ENCODE measurements at places on chromosomes 4 and X. TPM values are rescaled to one million over a fixed set of nuclear protein-coding genes. Genes with fewer than 3 reads are reported as not detected.

DNA sequence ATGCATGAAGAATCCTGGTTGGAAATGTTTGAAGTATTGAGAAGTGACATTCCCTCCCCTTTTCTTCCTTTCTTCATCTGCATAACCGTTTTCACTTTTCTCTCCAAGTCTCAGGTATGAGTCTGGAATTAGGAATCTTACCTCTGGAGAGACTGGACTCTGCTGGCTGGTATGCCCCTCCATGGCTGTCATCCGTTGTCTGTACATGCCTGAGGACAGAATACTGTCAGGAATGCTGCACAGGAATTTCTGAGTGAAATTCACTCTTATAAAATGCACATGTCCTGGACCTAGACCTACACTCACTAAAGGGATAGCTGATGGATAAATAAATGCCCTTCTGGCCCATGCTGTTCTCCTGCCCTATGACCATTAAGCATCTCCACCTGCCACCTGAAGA lies 179.5 kb downstream of the MSN start:
- no peak for DNase-seq

DNA sequence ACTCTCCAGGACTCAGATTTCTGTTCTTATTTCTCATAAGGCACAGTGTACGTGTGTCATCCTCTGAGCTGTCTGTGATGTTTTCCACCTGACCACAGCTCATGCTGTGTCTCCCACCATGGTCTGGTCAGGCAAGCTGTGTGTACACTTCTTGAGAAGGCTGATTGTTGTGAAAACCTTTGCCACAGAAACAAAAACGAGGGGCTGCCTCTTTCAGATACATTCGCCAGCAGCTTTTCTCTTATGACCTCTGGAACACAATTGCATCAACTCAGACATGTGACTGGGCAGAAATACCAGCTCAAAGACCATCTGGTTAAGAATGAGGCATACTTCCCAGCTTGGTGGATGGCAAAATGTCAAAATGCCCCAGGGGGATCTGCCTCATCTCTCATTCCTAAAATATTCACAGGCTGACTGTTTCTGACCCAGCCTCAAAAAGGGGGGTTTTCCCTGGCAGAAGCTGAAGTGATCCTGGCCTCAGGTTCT lies 46.1 kb downstream of the PGRMC2 start:
- peak; percentile 73 for DNase-seq

Gene HSPA4L
- 7.5 TPM for total RNA-seq

Gene UGT2B7
- total RNA-seq, result 42.7 TPM

DNA sequence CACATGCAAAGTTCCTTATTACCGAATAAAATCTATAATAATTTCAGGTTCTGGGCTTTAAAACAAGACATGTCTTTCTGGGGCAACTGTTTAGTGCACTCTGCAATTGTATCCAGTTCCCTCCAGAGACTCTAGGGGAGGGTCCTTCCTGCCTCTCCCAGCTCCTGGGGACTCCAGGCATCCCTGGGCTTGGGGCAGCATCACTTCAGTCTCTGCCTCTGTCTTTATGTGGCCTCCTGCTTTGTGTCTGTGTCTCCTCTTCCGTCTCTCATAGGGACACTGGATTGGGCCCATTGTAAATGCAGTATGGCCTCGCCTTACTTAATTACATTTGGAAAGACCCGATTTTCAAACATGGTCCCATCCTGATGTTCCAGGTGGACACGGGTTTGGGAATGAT lies 10.9 kb upstream of the ASMTL start:
- DNase-seq, result no peak

GRCh38 chr4:795726-796119 lies 30.2 kb downstream of the CPLX1 start:
- no peak for DNase-seq

Gene NAT8L
- total RNA-seq, result 9.0 TPM

GRCh38 chr4:7885216-7886006 lies 54.2 kb downstream of the AFAP1 start:
- no peak for DNase-seq

DNA sequence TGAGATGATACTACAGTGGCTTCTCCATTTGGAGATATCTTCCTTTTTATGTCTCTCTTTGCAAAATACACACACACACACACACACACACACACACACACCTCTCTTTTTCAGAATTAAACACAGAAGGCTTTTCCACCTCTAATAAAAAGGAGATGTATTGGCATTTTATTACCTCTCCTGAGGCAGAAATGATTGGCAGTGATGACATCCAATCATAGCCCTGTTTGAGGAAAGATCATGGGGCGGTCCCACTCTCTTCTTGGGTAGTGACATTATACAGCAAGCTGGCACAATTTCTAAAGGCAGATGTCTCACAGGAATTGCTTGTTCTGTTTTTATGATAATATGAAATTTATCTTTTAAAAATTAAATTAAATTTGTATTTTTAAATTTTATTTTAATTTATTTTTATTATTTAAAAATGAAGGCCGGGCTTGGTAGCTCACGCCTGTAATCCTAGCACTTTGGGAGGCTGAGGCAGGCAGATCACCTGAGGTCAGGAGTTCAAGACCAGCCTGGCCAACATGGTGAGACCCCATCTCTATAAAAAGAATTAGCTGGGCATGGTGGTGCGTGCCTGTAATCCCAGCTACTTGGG lies 15.6 kb downstream of the CHRNA9 start:
- no peak for DNase-seq

DNA sequence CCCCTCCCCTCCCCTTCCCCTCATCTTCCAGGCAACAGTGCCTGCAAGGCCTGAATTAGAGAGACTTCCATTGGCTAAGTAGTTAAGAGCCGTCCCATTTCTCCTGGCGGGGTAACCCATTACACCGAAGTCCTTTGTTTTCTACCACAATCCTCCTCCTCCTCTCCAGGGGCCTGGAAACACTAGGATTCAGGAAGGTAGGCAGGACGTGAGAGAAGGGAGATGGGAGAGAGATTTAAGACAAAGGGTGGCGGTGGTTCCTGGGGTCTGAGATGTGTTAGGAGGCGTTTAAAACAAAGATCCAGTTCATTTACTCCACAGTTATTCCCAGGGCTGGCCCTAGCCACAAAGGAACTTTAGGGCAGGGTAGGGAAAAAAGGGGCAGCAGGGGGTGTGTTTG lies 28.0 kb downstream of the NYX start:
- DNase-seq, result no peak

Gene SMIM31
- total RNA-seq, result not detected

DNA sequence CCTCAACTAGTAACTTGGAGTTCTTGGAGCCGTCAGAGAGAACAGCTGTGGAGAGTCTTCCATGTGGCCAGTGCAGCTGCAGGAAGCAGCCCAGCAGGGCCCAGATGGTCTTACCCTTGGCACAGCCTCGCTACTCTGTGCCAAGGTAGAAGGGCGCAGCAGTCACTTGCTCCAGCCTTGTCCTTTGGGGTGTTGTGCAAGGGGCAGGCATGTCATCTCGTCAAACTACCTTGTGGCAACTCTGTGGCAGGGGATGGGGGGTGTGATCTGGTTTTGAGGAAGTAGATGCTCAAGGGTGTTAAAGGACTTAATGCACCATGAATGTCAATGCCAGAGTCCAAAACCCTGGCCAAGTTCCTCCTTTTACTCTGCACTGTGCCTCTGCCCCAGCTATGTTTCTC lies 34.2 kb upstream of the TBC1D14 start:
- DNase-seq, result no peak

Gene GPRIN3
- 0.41 TPM for total RNA-seq

- peak; percentile 14 for DNase-seq
Observed at GRCh38 chr4:84750260-84750959, 167.5 kb downstream of the CDS1 start.

GRCh38 chrX:66130469-66130868 lies 33.6 kb upstream of the HEPH start:
- no peak for DNase-seq

DNA sequence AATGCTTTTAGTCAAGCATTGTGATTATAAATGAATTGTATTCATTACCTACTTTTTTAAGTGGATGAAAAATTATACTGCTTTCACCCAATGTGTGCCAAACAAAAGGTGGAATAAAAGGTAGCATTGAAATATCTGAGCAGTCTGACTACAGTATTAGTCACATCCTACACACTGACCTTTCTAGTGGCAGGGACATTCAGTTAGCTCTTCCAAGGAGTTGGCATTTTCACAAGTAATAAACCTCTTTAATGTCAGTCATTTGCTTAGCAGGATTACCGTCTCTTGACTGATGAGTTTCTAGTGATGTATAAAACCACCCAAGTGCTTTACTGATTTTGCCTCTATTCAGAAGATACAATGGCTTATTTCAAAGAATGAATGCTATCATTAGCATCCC lies 687.9 kb downstream of the ARAP2 start:
- no peak for DNase-seq

DNA sequence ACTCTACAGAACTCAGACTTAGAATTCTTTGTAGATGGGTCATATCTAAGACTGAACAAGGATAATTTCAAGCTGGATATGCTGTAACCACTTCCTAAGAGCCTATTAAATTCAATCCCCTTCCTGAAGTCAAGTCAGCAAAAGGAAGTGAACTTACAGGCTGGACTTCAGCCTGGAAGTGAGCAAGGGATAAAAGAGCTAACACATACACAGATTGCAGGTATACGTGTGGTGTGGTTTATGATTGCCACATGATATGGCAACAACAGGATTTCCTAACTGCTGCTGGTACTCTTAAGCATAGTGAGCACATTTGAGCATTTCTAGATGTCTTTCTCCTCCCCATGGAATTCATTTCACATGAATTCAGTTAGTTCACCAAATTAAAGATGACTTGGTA lies 38.2 kb upstream of the UXT start:
- DNase-seq, result no peak

GRCh38 chr4:171221181-171221580 lies 592.0 kb upstream of the GALNTL6 start:
- no peak for DNase-seq

DNA sequence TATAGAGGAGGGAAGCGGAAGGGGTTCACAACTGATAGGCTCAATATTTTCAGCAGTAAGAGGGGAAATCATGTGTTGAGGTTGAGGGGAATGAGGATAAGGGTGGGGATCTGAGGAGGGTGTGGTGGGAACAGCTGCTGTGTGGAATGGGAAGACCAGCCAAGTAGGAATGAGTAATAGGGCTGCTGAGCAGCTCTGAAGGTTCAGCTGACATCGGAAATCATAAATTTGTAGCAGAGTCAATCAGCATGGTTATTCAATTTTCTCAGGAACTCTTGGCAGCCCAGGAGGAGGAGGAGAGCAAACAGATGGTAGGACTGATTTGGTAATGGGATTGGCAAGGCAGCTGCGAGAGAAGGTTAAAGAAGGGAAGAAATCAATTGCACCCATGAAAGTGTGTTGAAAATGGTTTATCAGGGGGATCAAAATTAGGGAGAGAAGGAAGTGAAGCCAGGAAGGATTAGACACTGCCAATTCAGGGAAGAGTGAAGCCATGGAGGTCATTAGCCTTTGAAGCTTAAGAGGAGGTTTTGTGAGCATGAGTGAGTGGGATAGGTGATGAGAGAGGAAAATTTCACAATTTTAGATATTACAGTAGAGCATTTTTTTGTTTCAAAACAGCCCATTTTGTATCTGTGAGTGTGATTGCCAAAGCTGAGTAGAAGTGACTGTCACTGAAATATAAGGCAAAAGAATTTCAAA lies 82.6 kb downstream of the PCDH7 start:
- no peak for DNase-seq

- no peak for DNase-seq
Observed at GRCh38 chr4:35836596-35836995, 407.7 kb downstream of the ARAP2 start.

DNA sequence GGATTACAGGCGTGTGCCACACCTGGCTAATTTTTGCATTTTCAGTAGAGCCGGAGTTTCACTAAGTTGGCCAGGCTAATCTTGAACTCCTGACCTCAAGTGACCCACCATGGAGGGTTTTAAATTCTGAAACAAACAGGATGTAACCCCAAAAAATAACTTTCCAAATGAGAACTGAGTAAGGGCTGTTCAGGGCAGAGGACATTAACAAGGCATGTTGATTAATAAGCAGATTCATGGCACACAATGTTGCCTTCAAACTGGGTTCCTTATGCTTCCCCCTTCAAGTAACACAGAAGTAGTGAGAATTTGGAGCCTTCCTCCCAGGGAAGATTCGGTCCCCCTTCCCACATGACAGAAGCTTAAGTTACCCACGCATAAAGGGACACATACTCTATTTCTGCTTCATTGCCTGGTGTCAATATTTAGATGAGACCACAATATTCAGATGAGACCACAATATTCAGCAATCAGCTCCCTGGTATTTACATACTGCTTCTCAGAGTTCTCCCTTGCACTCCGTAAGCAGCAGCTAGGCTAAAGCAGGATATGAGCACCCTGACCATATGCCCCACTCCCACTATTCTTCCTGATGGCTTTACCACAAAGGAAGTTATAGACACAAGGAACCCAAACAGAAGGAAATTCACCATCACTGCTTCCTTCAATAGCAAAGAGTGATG lies 21.4 kb downstream of the GRSF1 start:
- DNase-seq, result no peak

Gene FAM9B
- not detected for total RNA-seq

DNA sequence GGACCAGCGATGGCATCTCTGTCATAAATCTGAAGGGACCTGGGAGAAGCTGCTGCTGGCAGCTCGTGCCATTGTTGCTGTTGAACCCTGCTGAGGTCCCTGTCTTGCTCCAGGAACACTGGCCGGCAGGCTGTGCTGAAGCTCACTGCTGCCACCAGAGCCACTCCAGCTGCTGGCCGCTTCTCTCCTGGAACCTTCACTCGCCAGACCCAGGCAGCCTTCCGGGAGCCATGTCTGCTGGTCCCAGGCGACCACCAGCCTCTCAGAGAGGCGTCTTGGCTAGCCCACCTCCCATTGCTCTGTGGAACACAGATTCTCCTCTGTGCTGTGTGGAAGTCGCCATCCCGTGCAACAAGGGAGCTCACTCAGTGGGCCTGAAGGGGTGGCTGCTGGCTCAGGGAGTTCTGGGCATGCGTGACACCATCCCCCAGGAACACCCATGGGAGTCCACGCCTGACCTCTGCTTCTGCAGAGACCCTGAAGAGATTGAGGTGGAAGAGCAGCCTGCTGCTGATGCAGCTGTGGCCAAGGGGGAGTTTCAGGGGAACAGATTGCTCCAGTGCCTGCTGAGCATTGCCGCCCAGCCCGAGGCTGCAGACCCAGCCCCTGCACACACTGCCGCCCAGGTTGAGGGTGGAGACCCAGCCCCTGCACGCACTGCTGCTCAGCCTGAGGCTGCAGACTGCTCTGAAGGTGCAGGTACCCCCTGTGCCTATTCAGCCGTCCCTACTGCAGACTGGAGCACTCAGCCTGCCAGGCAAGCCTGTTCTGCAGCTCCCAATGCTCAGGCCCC lies 33.1 kb upstream of the CYP4V2 start:
- DNase-seq, result no peak

Measured in kidney epithelial cell (primary cell).